ENCODE measurements at places on chromosomes 5 and 9.

DNA sequence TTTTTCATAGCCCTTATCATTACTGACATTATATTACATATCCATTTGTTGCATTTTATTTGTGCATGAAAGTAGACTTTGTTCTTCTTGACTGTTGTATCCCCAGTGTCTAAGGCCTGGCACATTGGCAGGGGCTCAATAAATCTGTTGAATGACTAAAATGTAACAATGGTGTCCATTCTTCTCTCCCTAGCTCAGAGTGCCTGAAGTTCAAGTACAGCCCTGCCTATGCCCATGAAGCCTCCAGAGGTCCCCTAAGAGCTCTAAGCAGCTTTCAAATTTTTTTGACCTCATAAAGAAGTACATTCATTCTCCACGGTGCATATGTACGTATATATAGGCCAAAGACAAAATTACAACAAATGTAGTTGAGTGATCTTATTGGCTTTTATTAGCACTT lies 4.2 kb upstream of the BSPRY start:
- DNase-seq: no peak

DNA sequence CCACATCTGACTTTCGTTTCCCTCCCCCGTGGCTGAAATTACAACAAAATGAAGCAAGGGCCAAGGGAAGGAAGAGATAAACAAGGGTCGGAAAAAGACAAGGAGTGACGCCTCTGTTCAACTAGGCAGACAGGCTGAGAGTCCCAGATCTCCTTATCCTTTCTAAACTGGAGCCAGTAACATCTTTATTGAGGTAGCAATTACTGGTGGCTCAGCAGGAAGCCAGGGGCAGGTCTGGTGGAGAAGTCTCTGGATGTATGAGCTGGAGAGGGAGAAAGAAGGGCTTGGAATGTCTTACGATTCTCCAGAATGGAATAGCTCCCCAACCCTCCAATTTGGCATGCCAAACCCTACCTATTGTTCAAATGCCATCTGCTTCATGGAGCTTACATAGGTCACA lies 190.8 kb upstream of the BRINP1 start:
- DNase-seq: no peak

DNA sequence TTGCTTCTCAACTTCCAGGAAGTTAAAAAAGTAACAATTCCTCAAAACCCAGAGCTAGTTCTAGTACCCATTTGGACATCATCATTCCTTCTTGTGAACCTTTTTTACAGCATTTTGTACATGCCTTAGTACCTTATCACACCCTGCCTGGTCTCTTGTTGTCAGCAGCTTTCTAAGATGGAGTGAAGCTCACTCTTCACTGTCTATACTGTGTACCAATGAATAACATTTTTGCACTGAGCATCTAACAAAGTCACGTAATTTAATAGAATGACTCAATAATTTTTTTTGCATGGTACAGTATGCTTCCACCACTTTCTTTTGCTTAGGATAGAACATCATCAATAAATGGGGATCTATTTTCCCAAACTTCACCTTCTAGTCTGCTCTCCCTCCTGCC lies 29.8 kb downstream of the ALDH1A1 start:
- DNase-seq: no peak

- no peak for DNase-seq
These were observed 103.9 kb downstream of the ENC1 start for GRCh38 chr5:74536658-74537057.

DNA sequence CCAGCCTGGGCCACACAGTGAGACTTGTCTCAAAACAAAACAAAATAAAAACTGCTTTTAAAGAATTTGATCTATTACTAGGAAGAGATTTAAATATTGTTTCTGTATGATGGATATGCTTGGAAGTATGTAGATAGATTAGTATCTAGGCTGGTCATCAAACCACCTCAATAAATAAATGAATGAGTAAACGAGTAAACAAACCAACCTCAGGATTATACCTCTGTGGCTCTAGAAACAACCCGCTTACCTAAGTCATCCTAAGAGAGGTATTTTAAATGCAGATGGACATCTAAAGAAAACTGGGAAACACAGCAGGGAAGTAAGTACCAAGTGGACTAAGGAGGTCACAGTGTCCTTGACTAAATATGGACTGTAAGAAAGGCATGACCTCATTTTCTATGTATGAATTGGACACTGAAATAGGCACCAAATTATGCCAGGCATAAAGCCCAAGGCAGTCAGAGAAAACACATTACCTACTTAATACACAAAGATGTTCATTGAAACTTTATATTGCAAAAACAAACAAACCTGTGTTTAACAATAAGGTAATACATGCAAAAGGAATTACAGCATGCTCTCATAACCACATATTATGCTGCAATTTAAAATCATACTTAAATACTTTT lies 7.3 kb downstream of the ANKH start:
- DNase-seq: no peak

DNA sequence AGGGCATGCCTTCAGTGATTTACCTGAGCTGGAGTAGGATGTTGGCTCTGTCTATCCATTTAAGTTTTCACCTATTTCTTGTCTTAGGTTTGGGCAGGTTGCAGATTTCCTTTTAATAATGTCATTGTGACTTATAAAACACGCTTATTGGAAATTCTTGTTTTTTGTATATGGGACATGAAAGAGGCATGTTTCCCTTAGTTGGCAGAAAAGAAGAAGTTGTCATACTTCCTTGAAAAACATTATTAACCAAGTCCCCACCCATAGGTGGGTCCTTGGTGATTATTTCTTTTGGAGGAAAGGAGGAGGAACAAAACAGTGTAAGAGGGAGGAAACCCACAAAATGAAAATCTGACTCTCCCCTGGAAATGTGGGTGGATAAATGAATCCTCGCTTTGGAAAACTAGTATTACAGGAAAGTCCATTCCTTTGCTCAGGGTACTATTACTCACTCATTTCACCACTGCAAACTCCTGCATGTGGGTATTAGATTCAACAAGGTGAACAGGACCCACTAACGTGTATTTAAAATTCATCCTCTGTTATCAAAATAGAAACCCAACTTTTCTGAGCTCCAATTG lies 9.3 kb downstream of the CER1 start:
- DNase-seq: no peak

DNA sequence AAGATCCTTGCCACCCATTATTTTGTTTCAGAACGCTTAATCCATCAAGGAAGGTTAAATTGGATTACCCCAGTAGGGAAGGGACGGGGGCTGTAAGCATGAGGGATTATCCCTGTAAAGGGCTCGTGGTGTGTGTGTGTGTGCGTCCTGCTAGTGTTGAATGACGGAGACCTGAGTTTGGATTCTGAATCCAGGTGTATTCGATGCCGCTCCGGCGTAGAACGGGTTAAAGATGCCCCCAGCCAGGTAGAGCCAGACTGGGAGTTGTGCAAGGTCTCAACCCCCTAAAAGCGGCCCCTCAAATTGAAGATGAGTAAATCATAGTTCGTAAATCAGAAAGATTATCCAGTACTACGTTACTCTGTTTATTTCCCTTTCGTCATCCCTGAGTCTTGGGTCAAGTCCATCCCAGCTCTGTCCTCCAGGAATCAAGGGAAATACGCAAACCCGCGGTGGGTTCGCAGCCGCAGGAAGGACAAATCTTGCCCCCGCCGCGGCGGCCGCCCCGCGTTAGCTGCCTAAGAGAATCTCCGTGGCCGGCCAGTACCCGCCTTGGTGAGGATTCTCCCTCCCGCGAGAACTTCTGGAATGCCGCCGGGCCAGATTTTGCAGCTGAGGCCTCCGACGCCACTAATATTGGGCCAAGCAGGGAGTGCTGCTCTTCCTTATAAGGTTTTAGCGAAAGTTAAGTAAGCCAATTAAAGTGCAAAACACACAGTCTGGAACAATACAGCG lies 586 bp upstream of the MTAP start:
- no peak for DNase-seq

DNA sequence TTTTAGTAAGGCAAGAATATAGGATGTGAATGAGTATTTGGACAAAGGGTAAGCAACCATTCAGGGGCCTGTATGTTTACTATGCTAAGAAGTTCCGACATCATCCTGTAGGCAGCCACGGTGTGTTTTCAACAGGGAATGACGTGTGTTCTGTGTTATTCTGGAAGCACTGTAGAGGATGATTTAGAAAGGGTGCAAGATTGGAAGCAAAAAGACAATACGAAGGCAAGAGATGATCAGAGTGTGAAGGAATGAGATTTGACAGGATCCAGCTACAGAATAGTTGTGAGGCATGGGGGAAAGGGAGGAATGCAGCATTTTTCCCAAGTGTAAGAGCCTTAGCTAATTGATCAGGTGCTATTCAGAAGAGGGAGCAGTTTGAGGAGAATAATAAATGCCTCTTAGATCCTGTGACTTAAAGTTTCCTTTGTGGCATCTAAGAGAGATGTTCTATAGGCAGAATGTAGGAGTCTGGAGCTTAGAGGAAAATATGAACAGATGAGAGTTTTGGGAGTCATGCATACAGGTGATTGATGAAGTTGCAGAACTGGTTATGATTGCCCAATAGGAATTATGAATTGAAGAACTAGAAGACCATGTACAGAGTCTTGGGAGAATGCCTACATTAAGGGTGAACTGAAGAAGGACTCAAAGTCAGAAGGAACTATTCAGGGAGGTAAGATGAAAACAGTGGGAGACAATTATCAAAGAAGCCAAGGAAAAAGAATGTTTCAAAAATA lies 2.5 kb downstream of the SMC5 start:
- no peak for DNase-seq

GRCh38 chr9:127926906-127927200 lies 3.7 kb downstream of the PIP5KL1 start:
- no peak for DNase-seq

- DNase-seq: peak; percentile 67
These were observed 133.3 kb downstream of the PCSK5 start for GRCh38 chr9:76023715-76024195.

GRCh38 chr5:14816999-14817761 lies 54.4 kb downstream of the ANKH start:
- DNase-seq: no peak

DNA sequence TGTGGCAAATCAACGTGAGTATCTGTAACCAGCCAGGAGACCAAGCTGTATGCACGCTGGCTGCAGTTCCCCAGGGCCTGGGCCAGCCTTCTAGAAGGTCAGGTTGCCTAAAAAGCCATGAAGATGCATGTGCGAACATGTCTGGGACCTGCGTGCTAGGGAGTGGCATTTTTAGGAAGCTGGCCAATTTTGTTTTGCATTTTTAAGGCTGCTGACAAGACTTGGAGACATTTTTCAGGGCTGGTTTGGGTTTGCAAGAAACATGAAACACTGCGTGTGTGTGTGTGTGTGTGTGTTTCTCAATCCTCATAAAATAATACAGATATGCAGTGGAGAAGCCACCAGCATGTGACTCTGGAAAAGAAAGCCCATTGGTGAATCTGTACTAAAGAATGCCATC lies 5.1 kb downstream of the TGFBI start:
- DNase-seq: no peak

GRCh38 chr5:170560938-170561337 lies 57.1 kb downstream of the KCNIP1 start:
- no peak for DNase-seq

DNA sequence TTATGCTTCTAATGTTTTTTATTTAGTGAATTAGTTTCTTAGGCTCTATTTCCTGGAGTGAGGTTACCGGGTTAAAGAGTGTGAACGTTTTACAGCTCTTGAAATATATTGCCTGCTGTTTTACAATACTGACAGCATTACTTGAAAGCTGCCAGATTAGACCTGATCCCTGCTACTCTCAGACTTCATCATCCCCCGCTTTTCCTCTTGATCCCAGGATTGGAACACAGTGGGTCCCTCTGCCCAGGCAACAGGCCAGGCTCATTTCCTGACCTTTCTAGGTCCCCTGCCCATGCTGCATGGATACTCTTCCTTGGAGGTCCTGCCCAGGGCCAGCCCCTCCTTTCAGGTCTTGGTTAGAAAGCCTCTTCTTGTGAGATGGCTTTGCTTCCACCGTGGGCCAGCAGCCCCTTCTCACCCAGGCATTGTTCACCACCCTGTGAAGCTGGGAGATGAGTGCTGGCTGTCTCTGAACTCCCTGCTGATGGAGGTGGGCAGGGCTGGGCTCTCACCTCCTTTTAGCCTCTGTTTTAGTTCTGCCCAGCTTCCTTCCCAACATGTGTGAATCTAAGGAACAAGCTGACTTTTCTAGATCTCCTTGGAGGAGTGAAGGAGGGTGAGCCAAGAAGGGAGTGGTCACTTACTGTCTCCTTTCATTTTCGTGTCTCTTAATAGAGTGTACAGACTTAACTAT lies 15.5 kb upstream of the FAM120AOS start:
- DNase-seq: no peak

- DNase-seq: no peak
These were observed 36.1 kb downstream of the ANKS6 start for GRCh38 chr9:98760231-98760630.
